ENCODE measurements at places on chromosomes 5 and 9.

DNA sequence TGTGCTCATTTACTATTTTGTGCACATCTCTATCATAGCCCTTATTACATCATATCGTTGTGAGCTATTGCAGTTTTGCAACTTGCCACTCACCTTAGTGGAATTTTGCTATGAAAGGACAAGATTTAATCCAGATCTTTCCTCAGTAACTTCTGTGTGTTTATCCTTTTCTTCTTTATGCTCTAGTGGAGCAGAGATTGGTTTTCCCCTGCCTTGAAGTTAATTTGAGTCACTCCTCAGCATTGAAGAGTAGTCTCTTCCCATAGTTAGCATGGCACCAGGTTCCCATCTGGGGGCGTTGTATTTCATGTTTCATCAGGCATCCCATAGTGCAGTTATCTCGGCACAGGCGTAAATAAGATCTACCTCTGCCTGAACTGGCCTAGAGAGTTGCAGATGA lies 510.4 kb downstream of the PSAT1 start:
- DNase-seq, result no peak

GRCh38 chr9:133990366-133991213 lies 1.5 kb downstream of the VAV2 start:
- no peak for DNase-seq

GRCh38 chr9:109906766-109907382 lies 126.9 kb downstream of the PALM2AKAP2 start:
- no peak for DNase-seq

DNA sequence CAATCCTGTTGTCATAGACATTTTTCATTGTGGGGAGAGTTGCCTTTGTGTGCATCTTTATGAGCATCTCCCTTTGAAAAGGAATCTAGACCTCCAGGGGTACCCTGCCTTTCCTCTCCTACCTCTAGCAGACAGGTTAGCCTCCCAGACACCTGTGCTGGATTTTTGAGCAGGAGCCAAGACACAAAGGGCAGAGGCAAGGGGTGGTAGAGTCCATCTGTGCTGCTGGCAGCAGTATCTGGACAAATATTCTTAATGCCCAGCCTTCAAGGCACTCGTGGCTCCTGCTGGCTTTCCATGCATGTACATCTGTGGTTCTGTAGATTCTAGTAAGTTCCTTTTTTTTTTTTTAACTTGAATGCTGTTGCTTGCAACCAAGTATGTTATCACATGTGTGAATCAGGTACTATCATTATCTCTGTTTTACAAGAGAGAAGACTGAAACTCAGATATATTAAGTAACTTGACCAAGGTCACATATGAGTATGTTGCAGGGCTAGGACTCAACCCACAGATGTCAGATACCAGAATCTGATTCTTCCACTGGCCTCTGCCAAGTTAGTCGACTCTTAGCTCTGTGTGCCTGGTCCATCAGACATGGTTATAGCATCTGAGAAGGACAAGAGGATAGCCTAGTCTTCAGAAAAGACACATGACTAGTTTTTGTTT lies 32.9 kb upstream of the GPR151 start:
- DNase-seq, result no peak

GRCh38 chr9:19512103-19512832 lies 103.5 kb downstream of the ACER2 start:
- no peak for DNase-seq

DNA sequence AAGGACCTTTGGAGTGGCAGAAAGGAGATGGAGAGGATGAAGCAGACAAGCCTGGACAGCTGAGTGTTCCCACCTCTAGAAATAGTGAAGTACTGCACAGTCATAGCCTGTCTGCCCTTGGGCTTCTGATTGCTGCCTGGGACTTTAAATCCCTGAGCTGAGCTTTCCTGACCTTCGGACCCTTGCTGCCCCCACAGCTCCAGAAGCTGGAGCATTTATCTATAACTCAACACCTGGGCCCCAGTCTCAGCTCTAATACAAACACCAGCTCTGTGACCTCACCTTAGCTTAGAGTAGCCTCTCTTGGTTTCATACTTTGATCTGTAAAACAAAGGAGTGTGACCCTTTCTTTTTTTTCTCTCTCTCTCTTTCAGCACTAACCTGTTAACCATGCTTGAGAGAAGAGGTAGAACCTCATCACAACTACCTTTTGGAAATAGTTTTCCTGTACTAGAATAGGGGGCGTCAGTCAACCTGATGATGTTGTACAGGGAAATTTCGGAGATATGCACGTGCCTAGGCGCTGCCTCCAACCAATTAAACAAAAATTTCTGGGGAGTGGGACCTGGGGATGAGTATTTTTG lies 25.4 kb upstream of the ELL2 start:
- DNase-seq, result no peak

GRCh38 chr5:14489643-14490042 lies 91.9 kb upstream of the OTULINL start:
- DNase-seq, result no peak

GRCh38 chr5:132883261-132883834 lies 9.9 kb downstream of the LEAP2 start:
- DNase-seq, result peak; percentile 28

DNA sequence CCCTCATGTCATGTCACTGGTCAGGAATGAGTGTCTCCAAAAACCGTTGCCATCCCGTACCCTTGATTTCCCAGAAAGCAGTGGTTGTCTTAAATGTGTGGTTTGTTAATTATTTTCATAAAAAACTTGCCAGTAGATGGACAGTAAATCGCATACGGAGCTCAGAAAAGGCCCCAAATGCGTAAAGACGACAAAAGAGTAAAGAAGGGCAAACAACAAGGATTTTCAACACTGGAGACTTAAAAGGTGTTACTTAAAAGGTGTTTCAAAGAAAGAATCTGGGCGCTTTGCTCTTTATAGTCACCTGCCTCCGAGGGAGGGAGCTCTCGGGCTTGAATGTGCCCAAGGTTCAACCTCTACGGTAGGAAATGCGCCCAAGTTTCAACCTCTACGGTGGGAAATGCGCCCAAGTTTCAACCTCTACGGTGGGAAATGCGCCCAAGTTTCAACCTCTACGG lies 734 bp downstream of the KIF27 start:
- DNase-seq, result peak; percentile 67

- no peak for DNase-seq
Measured at GRCh38 chr9:34079181-34079580, 30.5 kb upstream of the UBAP2 start.

DNA sequence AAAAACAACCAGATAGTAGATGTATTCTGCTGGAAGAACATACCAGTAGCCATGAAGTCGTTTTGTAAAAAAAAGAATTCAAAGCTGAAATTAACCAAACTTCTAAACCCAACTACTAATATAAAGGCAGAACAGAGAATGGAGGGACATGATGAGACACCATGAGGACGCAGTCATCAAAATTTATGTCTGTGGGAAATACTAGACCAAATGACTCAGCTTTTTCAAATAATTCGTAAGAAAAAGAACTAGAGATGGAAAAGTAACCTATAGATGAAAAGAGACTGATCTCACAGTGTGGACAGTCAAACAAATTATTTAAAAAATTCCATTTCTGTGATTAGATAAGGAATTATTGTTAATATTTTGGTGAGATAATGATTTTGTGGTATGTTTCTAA lies 10.3 kb downstream of the TTC23L start:
- DNase-seq, result no peak

GRCh38 chr5:111953351-111954127 lies 196.5 kb upstream of the NREP start:
- no peak for DNase-seq

DNA sequence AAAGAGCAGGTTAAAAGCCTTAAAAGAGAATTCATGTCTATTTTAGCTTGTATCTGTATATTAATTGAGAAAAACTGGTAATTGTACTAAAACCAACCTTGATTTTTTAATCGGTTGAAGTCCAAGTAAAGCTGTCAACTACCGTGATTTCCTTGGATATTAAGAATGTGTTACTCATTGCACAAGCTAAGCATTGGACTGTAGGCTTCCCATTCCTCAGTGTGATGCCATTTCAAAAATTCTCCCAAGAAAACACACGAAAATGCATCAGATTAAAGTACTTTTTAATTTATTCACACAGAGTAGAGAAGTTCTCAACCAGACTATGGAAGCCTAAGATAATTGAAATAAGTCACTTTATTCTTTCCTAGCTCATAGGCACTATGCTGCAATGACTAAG lies 761.4 kb upstream of the TYRP1 start:
- no peak for DNase-seq

- DNase-seq, result no peak
Measured at GRCh38 chr5:43227655-43228054, 35.6 kb downstream of the NIM1K start.

GRCh38 chr5:67243349-67243748 lies 46.8 kb upstream of the CD180 start:
- no peak for DNase-seq

- DNase-seq, result no peak
Measured at GRCh38 chr5:69138766-69139165, 28.2 kb upstream of the CCNB1 start.

DNA sequence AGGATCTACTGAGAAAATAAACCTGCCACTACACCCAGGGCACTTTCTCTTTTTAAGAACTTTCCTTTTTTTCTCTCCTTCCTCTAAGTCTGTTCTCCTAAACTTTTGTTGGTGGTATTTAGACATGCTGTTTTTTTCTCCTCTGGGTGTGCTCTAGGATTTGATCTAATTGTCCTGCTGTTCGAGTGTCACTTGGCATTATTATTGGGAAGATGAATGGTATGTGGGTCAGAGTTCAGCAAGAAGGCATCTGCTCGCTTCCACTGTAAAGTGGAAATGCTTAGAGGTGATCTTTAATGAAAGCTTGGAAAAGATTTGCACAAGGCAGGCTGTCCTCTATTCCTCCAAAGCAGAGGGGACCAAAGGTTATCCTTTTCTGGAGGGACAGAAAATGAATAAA lies 1.3 kb upstream of the PLPPR1 start:
- no peak for DNase-seq

DNA sequence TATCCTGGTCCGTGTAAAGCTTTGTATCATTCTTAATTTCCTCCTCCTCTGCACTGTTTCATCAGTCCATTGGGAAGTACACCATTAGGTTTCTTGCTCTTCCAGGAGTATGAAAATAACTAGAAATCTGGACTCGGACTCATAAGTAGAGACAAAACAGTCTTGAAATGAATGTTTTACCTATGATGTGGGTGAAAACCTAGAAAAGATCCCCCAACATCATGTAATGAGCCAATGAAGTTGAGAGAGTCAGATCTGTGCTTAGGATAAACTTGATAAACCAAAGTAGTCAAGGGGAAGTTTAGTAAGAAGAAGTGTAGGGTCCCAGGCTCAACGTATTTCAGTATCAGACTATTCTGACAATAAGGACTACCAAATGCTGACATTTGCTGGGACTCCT lies 25.2 kb downstream of the ZNF366 start:
- DNase-seq, result no peak

DNA sequence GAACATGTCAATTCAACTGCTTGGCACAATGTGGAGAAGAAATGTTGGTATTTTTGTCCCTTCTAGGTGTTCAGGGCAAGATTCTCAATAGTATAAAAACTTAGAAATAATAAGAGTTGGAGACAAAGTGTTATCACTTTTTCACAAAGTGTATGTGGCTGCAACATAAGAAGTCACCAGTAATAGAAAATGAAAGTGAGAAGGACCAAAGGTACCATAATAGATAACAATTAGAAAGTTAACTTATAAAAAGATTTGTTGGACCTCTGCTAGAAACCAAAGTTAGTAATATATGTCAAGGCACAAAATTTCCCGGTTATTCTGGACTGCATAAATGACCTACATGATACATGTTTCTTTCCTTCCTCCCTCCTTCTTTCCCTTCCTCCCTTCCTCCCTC lies 1535.3 kb downstream of the EFNA5 start:
- no peak for DNase-seq

DNA sequence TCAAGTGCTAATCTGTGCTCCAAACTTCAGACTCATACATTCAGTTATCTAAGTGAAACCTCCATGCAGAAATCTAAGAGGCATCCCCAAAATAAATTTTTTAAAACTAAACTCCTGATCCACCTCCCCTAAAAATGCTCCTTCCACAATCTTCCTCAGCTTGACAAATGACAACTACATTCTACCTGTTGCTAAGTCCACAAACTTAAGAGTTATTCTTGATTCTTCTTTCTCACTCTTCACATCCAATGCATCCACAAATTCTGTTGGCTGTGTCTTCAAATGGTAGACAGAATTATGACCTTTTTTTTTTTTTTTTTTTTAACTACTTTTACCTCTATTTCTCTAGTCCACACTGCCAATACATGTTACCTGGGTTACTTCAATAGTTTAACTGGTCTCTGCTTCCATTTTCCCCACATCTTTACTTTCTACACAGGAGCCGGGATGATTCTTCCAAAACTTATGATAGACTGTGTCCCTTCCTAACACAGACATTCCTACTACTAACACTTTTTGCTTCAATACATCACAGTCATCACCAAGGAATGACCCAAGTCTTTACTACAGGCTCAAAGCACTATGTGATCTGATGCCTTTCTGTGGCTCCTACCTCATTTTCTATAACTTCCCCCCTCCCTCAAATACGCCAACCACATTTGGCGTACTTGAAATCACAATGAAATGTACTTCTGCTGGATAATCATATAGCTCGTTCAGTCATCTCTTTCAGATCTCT lies 143.6 kb downstream of the PDE4D start:
- DNase-seq, result no peak

GRCh38 chr9:33161589-33162132 lies 5.5 kb downstream of the B4GALT1 start:
- DNase-seq, result no peak

- no peak for DNase-seq
Measured at GRCh38 chr5:75286211-75286773, 49.6 kb upstream of the ANKRD31 start.

DNA sequence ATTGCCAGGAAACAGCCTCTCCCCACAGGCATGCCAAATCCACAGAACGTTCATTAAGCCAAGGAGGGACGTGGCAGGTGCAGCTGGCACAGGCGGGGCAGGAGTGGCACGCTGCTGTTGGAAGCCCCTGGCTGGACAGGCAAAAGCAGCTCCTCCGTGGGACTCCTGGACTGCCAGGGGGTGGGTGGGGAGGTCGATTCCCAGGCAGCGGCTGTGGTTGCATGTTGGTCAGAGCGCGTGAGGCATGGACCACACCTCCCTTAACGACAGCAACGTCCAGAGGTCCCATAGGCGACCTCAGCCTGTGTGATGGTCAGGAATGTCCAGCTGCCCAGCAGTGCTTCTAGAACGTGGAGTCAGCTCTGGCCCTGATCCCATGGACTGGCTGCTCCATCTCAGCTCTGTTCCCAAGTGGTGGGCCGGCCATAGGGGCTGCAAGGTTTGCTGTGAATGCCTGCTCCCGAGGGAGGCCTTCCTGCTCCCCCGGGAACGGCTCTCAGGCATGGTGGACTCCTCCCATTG lies 6.9 kb downstream of the SLC6A19 start:
- no peak for DNase-seq

- DNase-seq, result no peak
Measured at GRCh38 chr5:81045389-81045807, 85.2 kb downstream of the RASGRF2 start.

DNA sequence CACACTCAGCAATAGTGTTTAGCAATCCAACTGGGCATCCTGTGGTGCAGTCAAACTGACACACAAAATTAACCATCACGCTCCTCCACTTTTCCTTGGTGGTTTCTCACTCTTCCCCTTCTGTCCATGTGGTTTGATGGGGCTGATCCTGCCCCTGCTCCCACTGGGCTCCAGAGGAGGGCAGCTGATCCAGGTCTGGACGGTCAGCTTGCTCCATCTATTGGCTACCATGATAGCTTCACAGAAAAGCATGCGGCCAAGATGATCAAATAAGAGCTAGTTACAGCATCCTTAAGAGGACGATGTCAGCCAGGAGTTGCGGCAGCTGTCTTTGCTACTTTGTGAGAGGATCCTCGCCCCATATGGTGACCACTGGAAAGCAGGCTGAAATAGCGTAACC lies 29.6 kb upstream of the RANBP17 start:
- DNase-seq, result no peak

- DNase-seq, result no peak
Measured at GRCh38 chr9:107466826-107467225, 22.7 kb downstream of the KLF4 start.

Measured in CD4-positive, alpha-beta T cell treated with Interleukin-15 for 4 hours (primary cell).